ENCODE measurements at places on chromosomes 5 and 9. TPM values are rescaled to one million over a fixed set of nuclear protein-coding genes. Genes with fewer than 3 reads are reported as not detected.
A peak's percentile ranks its signal among the peaks of the same experiment; 100 is the strongest.

DNA sequence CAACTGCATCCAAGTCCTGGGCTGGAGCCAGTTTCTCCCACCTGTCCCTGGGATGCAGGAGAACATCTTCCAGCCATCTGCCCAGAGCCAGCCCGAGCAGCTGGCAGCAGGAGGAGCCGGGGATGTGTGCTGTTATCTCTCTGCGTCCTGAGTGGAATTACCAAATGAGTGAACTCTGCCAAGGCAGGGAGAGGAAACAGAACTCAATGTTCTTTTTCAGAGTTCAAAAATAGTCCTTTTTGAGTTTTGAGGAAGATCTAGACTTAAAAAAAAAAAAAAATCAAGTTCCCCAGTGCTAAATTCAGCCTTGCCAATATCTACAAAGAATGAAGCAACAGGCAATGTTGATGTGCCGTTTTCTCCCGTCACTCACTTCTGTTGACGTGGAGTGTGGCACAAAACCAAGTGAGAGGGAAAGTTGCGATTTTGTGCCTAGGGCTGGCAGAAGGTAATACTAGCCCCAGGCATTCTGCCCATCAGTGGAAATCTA, 56.2 kb downstream of the TMOD1 start:
- no peak for DNase-seq

GRCh38 chr5:10626473-10627013, 62.7 kb downstream of the ANKRD33B start:
- DNase-seq, result peak; percentile 31

- no peak for DNase-seq
These were observed 32.2 kb downstream of the SLC6A18 start for GRCh38 chr5:1257363-1257762.

GRCh38 chr5:136740228-136740627, 374.9 kb upstream of the TRPC7 start:
- no peak for DNase-seq

Gene EPB41L4B
- polyA plus RNA-seq, result 13.0 TPM

Gene TAF11L14
- not detected for polyA plus RNA-seq

Measured in right lung (tissue), 10 donors.